ENCODE measurements at places on chromosomes 5 and 9. TPM values are rescaled to one million over a fixed set of nuclear protein-coding genes. Genes with fewer than 3 reads are reported as not detected.

- H3K27ac ChIP-seq, result peak overlapping the region; percentile 96
- DNase-seq, result no peak
- H3K36me3 ChIP-seq, result no peaks in the 10 kb centered on the region
- H3K4me1 ChIP-seq, result peaks cover 15% of the 10 kb centered on the region
- H3K4me3 ChIP-seq, result no peak overlapping the region
Observed at GRCh38 chr5:143101725-143102386, 301.6 kb downstream of the NR3C1 start.

DNA sequence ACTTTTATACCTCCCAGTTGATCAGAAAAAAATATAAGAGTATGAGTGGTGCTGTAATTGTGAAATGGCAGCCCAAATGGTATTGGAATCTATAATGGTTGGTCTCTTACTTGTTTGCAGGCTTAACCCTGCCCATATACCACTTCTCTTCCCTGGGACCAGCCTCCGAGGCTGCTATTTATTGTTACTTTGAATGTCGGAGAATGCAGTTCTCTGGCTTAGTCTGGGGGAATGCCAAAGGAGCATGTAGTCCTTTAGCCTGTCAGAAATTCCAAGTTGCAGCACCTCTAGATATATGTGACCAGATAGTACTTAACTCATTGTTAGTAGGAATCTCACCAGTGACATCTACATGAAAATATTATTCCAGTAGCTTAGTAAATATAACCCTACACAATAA lies 47.5 kb downstream of the SLC44A1 start:
- no peak overlapping the region for H3K27ac ChIP-seq
- no peaks in the 10 kb centered on the region for H3K36me3 ChIP-seq
- DNase-seq, result no peak
- no peaks in the 10 kb centered on the region for H3K27me3 ChIP-seq
- H3K4me1 ChIP-seq, result peaks cover 25% of the 10 kb centered on the region
- H3K4me3 ChIP-seq, result no peak overlapping the region

GRCh38 chr9:88932766-88933165 lies 58.5 kb upstream of the S1PR3 start:
- no peak for DNase-seq
- H3K36me3 ChIP-seq, result peaks cover 3% of the 10 kb centered on the region
- H3K27ac ChIP-seq, result no peak overlapping the region
- H3K4me1 ChIP-seq, result no peaks in the 10 kb centered on the region
- no peaks in the 10 kb centered on the region for H3K27me3 ChIP-seq

GRCh38 chr5:149356391-149356790 lies 1.5 kb upstream of the PCYOX1L start:
- no peak for DNase-seq
- H3K4me1 ChIP-seq, result peaks cover 20% of the 10 kb centered on the region
- H3K36me3 ChIP-seq, result peaks cover 9% of the 10 kb centered on the region

- H3K27ac ChIP-seq, result no peak overlapping the region
- no peaks in the 10 kb centered on the region for H3K27me3 ChIP-seq
- H3K4me3 ChIP-seq, result no peak overlapping the region
Observed at GRCh38 chr9:35357116-35357515, 132.8 kb upstream of the RUSC2 start.

- no peak for DNase-seq
- H3K27me3 ChIP-seq, result no peaks in the 10 kb centered on the region
- H3K27ac ChIP-seq, result no peak overlapping the region
Observed at GRCh38 chr9:75378036-75378435, 289.7 kb downstream of the OSTF1 start.

- H3K4me1 ChIP-seq, result no peaks in the 10 kb centered on the region
- DNase-seq, result no peak
- H3K27ac ChIP-seq, result no peak overlapping the region
- no peaks in the 10 kb centered on the region for H3K36me3 ChIP-seq
- H3K4me3 ChIP-seq, result no peak overlapping the region
- no peaks in the 10 kb centered on the region for H3K27me3 ChIP-seq
Observed at GRCh38 chr9:90915693-90916092, 114.1 kb downstream of the SYK start.

ADAMTS19 gene
- 3.0 TPM for total RNA-seq

DNA sequence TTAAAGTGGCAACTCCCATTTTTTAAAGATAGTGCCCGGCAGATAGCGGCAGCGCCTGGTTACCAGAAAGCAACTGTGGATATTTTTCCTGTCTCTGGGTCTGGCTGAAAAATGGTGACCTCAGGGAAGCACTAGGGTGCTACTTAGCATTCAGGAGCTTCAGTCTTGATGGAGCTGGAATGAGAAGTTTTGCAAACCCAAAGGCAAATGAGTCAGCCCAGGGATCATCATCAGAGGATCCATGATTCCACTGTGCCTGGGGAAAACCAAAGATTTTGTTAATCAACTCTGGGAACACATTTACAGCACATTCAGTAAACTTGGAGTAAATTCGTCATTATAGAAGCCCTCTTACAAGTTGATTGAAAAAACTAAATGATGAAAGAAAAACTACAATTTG lies 26.7 kb downstream of the F2R start:
- no peak overlapping the region for H3K4me3 ChIP-seq
- DNase-seq, result no peak
- no peaks in the 10 kb centered on the region for H3K27me3 ChIP-seq
- H3K27ac ChIP-seq, result no peak overlapping the region
- no peaks in the 10 kb centered on the region for H3K36me3 ChIP-seq

DNA sequence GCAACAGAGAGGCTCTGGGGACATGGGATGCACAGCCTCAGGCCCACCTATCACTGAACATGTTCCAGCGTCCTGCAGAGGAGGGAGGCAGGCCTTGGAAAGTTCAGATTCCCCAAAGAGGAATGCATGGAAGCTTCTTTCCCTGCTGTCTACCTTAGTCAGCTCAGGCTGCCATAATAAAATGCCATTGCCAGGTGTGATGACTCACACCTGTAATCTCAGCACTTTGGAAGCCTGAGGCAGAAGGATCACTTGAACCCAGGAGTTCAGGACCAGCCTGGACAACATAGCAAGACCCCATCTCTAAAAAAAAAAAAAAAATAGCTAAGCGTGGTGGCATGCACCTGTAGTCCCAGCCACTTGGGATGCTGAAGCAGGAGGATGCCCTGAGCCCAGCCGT lies 24.5 kb upstream of the TOR1B start:
- peaks cover 15% of the 10 kb centered on the region for H3K4me1 ChIP-seq
- no peaks in the 10 kb centered on the region for H3K27me3 ChIP-seq
- no peak overlapping the region for H3K27ac ChIP-seq
- no peak for DNase-seq
- H3K4me3 ChIP-seq, result no peak overlapping the region

DNA sequence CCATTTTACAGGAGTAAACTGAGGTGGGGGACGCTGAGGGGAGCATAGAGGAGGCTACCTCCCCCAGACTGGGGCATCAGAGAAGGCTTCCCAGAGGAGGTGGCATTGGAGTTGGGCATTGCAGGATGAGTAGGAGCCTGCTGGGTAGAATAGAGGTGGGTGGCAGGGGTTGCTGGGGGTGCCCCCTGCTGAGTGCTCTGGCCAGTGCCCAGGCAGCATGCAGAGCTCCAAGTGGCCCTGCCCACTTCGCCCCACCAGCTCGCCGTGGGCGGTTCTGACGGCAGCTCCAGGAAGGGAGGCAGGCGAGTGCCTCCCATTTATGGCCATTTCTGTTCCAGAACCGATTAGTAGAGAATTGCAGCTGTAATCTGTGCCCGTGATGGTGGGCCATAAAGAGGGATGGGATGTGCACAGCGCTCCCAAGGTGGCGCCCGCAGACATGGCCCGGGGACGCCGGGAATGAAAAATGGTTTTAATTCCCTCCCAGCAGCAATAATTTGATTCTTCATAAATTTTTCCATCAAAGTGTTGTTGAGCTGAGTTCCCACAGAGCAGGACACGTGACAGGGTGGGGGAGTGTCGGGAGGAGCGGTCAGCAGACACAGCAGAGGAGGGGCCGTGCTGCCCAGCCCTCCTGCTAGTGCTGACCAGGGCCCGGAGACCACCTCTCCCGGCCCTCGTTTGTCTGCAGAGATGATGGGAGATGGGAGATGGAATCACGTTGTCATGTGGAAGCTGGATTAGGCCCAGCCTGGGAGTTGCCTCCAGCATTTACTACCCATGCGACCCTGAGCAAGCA lies 75.5 kb downstream of the LMX1B start:
- no peak overlapping the region for H3K27ac ChIP-seq
- no peak for DNase-seq
- no peak overlapping the region for H3K4me3 ChIP-seq
- H3K27me3 ChIP-seq, result peaks cover 48% of the 10 kb centered on the region
- H3K4me1 ChIP-seq, result peaks cover 5% of the 10 kb centered on the region
- no peaks in the 10 kb centered on the region for H3K36me3 ChIP-seq

- no peak for DNase-seq
- no peaks in the 10 kb centered on the region for H3K4me1 ChIP-seq
- peaks cover 5% of the 10 kb centered on the region for H3K27me3 ChIP-seq
Observed at GRCh38 chr5:32461441-32462120, 17.0 kb upstream of the ZFR start.

TMC1 gene
- 0.33 TPM for total RNA-seq

RRAGA gene
- total RNA-seq, result 57.5 TPM

GRCh38 chr5:16461782-16462181 lies 3.8 kb downstream of the ZNF622 start:
- H3K27me3 ChIP-seq, result no peaks in the 10 kb centered on the region
- H3K27ac ChIP-seq, result no peak overlapping the region
- H3K4me1 ChIP-seq, result peaks cover 38% of the 10 kb centered on the region

GRCh38 chr5:143673676-143674468 lies 138.1 kb upstream of the HMHB1 start:
- H3K4me3 ChIP-seq, result no peak overlapping the region
- no peak overlapping the region for H3K27ac ChIP-seq
- DNase-seq, result no peak
- H3K36me3 ChIP-seq, result no peaks in the 10 kb centered on the region
- no peaks in the 10 kb centered on the region for H3K27me3 ChIP-seq

DNA sequence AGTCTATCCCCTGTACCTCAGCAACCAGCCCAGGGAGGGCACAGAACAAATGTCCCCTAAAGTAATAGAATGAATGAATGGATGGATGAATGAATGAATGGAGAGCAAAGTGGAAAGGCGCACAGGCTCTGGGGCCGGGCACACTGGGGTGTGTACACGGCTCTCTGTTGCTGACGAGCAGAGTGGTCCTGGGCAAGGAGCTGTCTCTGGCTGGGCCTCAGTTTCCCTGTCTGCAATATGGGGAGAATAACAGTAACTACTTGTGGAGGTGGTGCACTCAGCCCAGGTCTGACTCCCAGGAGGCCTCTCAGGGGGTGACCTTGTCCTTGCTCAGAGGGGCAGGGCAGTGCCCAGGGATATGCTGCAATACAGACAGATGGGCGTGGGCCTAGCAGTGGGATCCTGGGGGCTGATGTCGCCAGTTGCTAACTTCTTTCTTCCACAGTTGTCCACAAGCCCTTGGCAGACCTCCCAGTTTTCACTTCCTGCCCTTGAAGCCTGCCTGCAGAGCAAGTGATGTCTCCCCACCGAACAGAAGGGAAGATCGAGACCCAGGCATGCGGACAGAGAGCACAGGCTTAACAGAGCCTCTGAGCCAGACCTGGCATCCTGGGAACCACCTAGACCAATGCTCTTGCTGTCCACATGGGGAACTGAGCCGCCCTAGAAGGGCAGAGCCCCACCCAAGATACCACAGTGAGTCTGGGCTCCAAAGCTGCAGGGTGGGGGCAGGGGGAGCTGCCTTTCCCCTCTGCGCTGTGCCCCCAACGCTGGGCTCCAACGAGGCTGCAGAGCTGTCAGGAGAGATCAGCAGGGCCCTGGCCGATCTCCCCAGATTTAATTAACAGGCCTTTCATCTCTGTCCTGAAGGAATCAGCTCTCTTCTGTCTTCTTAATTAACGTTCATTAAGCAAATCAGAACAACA lies 13.6 kb upstream of the LAMC3 start:
- peaks cover 25% of the 10 kb centered on the region for H3K4me1 ChIP-seq
- no peak overlapping the region for H3K4me3 ChIP-seq
- no peak for DNase-seq
- H3K27ac ChIP-seq, result peak overlapping the region; percentile 86
- H3K27me3 ChIP-seq, result peaks cover 23% of the 10 kb centered on the region

DNA sequence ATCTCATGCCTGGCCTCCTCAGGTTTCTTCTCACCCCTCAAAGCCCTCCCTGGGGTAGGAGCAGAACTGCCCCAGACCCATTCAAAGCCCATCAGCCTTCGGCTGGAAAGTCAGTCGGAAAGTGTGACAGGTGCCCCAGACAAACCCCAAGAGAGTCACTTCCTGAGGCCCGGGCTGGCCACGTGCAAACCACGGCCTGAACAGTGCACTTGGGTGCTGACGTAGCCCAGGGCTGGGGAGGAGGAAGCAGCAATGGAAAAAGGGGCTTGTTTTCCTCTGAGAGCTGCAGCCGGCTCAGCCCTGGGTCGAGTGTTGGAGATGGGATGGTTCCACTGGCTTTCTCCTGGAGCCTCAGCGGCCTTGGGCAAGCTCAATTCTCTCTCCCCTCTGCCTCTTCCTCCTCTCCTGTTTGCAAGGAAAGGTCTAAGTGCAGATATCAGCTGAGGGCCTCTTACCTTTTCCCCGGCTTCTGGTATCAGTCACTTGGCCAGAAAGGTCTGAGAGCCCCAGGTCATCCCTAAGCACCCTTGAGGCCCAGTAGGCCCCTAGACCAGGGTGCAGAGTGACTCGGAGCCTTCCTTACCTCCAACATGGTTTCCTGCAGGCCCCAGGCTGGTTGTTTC lies 5.9 kb upstream of the EGR1 start:
- no peak overlapping the region for H3K4me3 ChIP-seq
- H3K4me1 ChIP-seq, result peaks cover 6% of the 10 kb centered on the region
- peaks cover 3% of the 10 kb centered on the region for H3K27me3 ChIP-seq
- H3K36me3 ChIP-seq, result no peaks in the 10 kb centered on the region
- DNase-seq, result no peak

GRCh38 chr5:139668924-139669661 lies 20.9 kb downstream of the CXXC5 start:
- H3K36me3 ChIP-seq, result no peaks in the 10 kb centered on the region
- H3K4me3 ChIP-seq, result peak overlapping the region; percentile 35
- no peaks in the 10 kb centered on the region for H3K27me3 ChIP-seq
- H3K27ac ChIP-seq, result peak overlapping the region; percentile 91

GRCh38 chr9:111965566-111966019 lies 69.0 kb downstream of the UGCG start:
- H3K27me3 ChIP-seq, result no peaks in the 10 kb centered on the region
- no peak overlapping the region for H3K4me3 ChIP-seq
- no peaks in the 10 kb centered on the region for H3K4me1 ChIP-seq
- H3K27ac ChIP-seq, result no peak overlapping the region
- no peaks in the 10 kb centered on the region for H3K36me3 ChIP-seq
- no peak for DNase-seq

GRCh38 chr9:272251-273213 lies 57.9 kb downstream of the DOCK8 start:
- H3K27me3 ChIP-seq, result no peaks in the 10 kb centered on the region
- H3K4me3 ChIP-seq, result no peak overlapping the region
- no peak overlapping the region for H3K27ac ChIP-seq
- H3K4me1 ChIP-seq, result no peaks in the 10 kb centered on the region
- DNase-seq, result no peak

TPD52L3 gene
- total RNA-seq, result not detected

DNA sequence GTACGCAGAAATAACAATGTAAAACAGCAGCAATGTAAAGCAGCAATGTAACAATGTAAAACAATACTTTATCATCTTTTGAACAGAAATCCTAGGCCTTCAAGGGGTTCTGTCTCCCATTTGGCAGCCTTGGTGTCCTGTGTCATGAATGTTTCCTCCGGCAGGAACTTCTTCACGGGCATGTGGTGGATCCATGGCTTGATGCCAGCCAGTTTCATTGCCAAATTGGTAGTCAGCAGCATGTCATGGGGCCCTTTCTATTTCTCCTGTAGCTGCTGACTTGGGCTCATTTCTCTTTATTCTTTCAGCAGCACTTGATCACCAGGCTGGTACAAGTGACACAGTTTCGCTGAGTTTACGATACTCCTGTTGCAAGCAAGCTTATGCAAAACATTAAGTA lies 275.3 kb downstream of the HTR1A start:
- no peaks in the 10 kb centered on the region for H3K4me1 ChIP-seq
- DNase-seq, result no peak
- no peak overlapping the region for H3K4me3 ChIP-seq
- no peaks in the 10 kb centered on the region for H3K27me3 ChIP-seq
- H3K27ac ChIP-seq, result no peak overlapping the region
- no peaks in the 10 kb centered on the region for H3K36me3 ChIP-seq

ZDHHC11B gene
- total RNA-seq, result 3.0 TPM

TRIM36 gene
- 18.9 TPM for total RNA-seq

Measured in neural crest cell (in vitro differentiated cells).